Foreskin keratinocyte (primary cell): ENCODE measurements at places on chromosomes 1 and 21.

- no peak for DNase-seq
Observed at GRCh38 chr1:59241909-59242308, 55.0 kb upstream of the FGGY start.

- no peak for DNase-seq
Observed at GRCh38 chr1:242241936-242242335, 243.0 kb upstream of the MAP1LC3C start.

DNA sequence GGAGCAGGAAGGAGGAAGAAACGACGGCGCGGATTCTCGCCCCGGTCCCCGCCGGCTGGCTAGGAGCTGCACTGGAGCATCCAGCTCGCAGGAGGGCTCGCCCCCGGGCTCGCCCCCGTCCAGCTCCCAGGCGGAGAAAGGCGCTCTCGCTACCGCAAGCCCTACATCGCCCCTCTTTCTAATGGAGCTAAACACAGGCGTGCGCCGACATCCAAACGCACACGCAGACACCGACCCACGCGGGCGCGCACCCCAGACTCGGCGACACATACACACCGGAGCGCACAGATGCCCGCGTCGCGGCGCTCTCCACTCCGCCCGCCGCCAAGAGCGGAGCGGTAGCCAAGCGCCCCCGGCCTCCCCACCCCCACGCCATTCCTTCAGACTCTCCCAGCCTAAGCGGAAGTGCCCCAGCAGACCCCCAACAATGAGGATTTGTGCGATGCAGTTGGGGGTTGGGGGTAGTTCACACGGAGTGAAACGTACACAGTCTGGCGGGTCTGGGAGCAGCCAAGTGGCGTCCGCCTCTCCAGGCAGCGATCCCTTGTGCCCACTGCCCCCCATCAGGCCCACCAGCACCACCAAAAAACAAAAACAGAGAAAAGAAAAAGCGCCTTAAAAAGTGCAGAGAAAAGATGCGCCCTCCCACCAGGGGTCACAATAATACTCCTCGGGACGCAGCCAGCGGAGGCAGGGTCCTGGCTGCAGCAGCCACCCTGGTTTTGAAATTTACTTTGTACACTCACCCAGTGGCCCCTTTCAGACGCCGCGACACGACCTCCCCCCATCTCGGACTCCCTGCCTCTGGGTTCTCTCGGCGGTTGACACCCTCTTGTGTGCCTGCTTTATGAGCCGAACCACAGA is 1.4 kb downstream of the DAB1 start:
- DNase-seq, result no peak

GRCh38 chr1:86448670-86449069 is 20.1 kb upstream of the CLCA1 start:
- no peak for DNase-seq

- no peak for DNase-seq
Observed at GRCh38 chr1:28755701-28756100, 19.0 kb downstream of the YTHDF2 start.

- DNase-seq, result no peak
Observed at GRCh38 chr21:44010429-44010828, 1.7 kb upstream of the TRAPPC10 start.
